ENCODE measurements at places on chromosomes 7 and 10.

DNA sequence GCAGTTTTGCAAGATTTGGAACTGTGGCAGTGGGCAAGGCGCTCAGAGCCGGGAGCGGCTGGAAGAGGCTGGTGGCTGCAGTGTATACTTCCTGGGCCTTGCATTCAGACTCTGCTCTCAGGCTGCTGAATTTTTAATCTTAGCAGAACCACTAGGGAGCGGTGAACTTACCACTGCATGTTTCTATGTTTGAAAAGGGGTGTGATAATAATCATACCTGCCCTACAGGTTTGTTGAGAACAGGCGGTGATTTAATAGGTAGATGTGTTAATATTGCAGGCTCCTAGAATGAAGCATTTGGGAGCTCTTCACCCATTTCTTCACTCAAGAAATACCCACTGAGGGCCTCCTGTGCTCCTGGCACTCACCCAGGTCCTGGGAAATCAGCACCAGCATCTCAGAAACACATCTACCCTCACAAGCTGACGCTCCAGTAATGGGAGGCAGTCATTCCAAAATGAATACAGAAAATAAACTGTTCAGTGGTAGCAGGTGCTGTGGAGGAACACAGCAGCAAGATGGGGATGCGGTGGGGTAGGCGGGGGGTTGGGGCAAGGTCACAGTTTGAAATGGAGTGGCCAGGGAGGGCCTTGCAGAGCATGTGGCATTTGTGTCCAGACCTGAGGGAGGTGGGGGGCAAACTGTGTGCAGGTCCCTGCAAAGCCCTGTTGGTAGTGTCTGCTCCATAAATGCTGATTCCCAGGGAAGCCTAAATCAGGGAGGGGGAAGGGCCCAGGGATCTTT is 41.0 kb downstream of the VWA2 start:
- no peak for DNase-seq

DNA sequence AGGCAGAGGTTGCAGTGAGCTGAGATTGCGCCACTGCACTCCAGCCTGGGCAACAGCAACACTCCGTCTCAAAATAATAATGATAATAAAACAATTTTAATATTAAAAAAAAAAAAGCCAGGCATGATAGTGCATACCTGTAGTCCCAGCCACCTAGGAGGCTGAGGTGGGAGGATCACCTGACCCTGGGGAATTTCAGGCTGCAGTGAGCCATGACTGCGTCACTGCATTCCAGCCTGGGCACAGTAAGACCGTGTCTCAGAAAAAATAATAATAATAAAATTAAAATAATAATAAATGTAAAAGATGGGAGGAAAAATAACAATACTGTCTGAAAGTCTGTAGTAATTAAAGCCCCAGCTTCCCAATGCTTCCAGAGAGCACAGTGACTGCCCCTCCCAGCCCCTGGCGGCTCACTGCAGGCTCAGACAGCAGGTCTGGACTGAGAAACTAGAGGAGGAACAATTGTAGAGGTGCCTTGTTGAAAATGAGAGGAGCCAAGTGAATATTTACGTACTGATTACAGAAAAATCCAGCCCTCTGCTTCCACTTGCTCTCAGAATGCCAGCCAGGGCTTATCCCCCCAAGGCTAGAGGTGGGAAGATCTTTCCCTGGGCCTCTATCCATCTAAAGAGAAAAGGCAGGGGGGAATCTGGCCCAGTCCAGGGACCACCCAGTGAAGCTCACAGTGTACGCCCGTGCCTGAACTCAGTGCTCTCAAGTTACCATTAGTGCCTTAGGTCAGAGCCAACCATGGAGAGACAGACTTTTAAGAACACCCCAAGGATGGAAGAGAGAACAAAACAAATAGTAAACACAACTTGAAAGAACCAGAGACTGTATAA is 112.8 kb downstream of the PARD3 start:
- DNase-seq: no peak

DNA sequence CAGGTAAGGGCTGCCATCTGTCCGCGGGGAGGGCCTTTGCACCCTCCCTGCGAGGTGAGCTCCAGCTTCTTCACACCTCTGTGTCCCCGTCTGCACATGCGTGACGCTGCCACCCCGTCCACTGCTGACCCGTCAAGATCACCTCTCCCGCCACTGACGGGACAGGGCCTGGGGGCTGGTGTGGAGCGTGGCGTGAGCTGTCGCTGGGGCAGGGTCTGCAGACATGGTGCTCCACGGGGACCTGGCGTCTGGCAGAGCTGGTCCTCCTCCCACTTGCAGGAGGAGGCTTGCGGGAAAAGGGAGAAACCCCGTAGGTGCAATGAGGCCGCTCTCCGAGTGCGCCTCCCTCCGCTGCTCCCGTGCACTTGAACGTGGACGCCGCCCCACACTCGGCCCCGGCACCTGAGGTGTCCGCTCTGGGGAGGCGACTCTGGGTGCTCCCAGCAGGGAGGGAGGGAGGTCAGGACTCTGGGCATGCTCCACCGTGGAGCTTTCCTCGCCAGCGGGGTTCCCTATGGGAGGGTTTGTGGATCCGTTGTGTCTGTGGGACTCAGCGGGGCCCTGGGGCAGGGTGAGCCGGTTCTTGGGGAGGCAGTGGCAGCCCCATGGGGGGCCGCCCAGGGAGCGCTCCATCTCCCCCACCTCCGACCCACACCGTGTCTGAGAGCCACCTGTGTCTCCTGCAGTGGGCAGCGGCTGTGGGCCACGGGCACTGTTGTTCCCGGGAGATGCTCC is 17.6 kb upstream of the DPYSL4 start:
- DNase-seq: no peak

DNA sequence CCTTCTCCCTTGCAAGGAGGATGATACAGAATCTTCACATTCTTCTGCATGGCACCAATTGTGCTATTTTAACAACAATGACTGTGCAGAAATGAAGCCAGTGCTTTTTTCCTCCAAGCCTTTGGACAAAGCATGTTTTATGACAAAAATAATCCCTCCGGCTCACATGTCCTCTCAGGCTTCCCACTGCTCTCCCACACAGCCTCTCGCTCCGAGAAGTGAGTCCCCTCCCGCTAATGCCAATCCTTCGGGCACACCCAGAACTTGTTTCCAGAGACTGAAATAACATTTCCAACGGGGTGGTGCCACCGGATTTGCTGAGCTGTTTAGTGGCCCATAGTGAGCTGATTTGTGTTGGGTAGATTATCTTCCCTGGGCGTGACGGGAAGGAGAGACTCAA is 35.8 kb downstream of the RBM17 start:
- no peak for DNase-seq

DNA sequence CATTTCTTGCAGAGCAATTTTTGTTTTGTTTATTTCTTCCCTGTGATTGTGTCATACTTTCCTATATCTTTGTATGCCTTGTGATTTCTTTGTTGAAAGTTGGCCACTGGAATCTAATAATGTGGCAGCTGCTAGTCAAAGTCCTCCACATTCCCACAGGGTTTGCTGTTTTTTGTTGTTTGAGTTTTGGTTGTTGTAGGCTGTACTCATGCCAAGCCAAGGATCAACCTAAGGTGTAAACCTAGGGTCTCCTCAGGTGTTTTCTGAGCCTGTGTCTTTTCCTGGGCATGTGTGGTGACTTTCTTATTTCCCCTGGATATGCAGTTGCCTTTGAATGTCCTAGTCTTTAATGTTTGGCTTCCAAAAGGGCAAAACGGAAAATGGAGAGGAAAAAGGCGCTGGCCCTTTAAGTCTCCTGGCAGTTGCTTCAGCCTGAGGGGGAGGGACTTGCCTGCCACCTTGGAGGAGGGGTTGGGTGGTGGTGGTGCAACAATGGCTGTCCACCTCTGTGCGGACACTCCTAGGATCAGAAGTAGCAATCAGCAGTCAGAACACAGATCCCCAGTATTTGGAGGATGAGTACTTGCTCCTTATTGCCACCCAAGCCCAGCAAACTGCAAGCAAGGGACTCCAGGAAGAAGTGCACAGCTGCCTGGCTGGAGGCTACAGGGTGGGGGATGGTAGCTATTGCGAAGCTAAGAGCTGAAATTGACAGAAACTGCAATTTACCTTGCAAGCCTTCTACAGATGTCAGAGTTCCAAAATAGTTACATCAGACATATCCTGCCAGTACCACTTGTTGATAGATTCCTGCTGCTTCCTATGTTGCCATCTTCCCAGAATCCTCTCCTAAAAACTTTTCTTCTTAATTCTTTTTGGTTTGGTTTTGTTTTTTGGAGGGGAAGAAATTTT is 5.6 kb upstream of the ZNF518A start:
- DNase-seq: no peak

DNA sequence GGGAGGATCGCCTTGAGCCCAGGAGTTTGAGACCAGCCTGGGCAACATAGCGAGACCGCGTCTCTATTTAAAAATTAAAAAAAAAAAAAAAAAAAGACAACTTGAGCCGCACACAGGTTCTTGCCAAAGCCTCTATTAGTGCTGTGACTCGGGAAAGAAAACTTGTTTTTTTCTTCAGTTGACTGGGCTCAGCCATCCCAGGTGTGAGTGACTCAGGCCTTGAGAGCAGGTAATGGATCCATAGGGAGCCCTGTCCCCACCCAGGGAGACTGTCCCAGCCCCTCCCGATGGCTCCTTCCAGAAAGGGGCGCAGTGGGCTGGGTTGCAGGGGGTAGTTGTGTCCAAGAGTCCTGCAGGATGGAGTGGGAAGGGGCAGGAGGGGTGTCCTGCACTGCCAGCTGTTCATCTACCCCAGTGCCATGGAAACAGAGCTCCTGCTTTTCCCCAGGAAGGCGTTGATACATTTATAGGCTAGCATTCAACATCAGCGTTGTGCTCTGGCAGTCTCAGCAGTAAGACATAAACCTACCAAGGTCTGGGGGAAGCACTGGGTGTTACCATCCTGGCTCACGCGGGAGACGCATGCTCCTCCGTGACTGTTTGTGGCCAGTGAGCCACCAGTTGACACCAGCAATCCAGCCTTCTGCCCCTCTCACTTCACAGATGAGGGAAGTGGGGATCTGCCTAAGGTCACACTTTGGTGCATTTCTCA is 126.6 kb downstream of the CUX1 start:
- DNase-seq: no peak

GRCh38 chr10:114393482-114393881 is 10.8 kb downstream of the AFAP1L2 start:
- DNase-seq: no peak

DNA sequence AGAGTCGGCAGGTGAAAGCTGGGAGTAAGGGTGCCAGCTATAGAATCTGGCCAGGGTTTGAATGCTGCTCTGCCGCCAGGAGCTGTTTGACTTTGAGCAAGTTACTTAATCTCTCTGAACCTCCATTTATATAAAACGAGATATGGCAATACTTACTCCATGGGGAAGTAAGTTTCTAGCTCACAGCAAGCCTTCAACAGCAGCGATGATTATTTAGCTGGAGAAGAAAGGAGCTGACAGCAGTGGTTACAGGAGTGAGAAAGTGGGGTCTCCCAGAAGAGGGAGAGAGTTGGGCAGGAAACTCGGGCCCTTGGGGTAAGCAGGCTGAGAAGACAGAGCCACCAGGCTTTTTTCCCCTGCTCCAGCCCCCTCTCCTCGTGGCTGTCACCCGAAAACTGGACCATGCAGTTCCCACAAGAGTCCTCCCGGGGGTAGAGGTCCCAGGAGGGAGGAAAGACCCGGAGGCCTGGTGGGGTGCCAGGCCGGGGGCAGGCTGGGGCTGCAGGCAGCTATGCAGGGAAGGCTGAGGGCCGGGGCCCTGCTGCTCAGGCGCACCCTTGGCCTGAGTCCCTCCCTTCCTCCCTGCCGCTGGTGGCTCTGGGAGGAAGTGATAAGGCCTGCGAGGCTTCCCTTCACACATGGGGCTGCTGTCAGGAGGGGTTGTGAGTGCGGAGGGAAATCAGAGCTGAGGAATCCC is 3.5 kb downstream of the NOS3 start:
- no peak for DNase-seq

DNA sequence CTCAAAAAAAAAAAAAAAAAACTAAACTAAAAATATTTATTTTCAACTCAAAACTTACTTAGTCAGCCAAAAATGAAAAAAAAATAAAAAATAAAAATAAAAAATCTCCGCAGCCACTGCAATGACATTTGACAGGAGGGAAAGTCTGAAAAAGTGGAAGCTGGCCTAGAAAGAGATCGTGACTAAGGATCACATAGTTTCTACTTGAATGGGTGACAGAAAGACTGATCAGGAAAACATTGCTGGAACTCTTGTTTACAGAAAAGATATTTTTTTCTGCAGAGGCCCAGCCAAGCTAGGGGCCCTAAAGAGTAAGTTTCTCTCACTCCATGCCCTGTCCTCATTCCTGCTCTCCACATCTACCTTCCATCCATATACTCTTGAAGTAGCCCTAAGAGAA is 92.8 kb upstream of the KCND2 start:
- no peak for DNase-seq

DNA sequence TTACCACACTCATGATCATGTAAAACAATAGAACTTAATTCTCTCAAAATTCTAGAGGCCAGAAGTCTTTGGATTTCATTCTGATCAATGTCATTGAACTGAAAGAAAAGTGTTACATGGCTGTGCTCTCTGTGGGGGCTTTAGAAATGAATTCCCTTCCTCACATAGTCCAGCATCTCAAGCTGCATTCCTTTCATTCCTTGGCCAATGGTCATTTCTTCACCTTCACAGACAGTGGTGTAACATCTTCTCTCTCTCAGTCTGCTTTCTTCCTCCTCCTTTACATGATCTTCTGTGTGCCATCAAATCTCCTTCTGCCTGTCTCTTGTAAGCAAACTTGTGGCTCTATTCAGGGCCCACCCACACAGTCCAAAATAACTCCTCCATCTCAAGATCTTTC is 735.3 kb downstream of the SUGCT start:
- no peak for DNase-seq

DNA sequence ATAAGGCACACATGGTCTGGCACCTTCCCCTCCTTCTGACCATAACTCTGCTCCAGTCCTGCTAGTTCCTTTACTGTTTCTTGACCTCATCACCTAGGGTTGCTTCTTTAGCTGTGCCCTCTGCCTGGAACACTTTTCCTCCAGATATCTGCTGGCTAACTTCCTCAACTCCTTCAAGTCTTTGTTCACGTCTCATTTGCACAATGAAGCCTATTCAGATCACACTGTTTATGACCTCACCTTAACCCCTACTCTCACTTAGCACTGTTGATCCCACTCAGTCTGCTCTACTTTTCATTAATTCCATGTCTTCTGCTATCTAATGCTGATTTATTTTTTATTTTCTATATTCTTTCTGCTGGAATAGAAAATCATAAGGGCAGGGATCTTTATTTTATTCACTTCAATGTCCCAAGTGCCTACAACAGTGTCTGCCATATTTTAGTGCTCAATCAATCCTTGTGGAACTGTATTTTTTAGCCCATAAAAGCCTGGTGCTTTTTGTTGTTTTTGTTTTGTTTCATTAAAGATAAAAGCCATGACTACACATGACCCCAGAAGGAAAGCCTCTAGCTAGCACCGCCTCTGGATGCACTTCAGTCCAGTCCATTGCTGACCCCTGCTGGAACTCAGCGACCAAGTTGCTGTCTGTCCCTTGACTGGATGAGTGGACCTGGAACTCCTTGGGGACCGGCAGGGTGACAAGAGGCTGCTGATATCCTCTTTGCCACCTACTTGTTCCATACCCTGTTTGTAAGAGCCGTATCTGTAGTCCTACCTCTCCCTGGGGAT is 12.3 kb downstream of the KLF14 start:
- peak; percentile 8 for DNase-seq

DNA sequence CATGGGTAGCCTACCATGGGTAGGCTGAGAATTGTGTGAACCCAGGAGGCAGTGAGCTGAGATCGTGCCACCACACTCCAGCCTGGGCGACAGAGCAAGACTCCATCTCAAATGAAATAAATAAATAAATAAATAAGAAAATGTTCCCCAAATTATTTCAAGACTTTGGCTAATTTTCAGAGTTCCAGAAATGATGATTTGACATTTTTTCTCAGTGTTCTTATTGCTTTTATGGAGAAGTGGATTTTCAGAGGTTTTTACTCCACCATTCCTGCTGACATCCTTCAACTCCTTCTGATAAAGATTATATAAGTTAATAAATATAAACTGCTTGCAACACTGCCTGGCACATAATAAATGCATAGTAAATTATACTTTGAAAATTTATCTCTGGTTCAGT is 80.4 kb upstream of the PRKCQ start:
- no peak for DNase-seq
